Activated CD4-positive, alpha-beta T cell treated with anti-CD3 and anti-CD28 coated beads for 48 hours (primary cell): ENCODE measurements at places on chromosomes 5 and 9.

- no peak for DNase-seq
Measured at GRCh38 chr5:65861830-65862241, 64.5 kb upstream of the ERBIN start.

DNA sequence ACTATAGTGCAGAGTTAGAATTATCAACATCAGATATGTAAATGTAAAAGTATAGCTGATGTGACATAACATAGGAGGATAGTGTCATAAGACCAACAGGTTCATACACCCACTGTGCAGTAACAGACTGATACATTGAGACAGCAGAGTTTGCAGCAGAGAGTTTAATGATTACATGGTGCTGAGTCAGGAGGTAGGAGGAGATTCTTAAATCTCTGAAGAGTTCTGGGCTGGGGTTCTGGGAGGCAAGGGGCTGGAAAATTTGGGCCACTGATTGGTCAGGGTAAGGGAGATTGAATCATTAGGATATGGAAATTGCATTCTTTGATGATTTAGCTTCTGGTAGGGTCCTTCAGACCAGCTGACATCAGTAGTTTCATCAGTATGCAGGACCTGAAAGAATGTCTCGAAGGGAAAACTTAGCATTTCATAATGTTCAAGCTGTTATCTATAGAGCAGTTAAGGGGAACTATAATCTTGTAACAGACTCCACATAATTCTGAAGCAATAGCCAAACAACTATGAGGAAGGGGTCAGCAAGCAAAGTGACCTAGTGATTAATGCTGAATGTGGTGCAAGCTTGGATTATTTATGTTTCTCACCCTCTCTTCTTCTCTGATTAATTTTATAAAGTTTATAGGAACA is 35.6 kb downstream of the CCL28 start:
- DNase-seq: no peak

DNA sequence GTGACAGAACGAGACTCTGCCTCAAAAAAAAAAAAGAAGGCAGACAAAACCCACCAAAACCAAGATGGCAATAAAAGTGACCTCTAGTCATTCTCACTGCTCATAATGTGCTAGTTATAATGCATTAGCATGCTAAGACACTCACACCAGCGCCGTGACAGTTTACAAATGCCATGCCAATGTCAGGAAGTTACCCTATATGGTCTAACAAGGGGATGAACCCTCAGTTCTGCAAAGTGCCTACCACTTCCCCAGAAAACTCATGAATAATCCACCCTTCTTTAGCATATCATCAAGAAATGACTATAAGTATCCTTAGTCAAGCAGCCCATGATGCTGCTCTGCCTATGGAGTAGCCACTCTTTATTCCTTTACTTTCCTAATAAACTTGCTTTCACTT is 4.7 kb upstream of the BICD2 start:
- no peak for DNase-seq

DNA sequence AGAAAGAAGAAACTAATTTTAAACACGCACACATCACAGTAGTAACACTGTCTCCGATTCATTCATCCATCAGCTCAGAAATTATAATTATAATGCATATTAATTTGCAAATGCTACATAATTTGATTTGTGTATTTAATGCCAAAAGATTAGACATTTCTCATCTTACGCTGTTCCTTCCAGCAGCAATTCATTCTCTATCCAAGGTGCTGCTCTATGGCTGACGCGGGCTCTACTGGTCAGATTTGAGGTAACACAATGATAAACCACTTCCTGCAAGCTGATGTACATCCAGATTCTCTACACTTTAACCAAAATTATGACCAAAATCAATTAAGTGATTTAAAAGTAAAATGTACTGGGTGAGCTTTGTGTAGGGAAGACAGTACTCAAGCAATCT is 77.9 kb upstream of the ICE1 start:
- no peak for DNase-seq

DNA sequence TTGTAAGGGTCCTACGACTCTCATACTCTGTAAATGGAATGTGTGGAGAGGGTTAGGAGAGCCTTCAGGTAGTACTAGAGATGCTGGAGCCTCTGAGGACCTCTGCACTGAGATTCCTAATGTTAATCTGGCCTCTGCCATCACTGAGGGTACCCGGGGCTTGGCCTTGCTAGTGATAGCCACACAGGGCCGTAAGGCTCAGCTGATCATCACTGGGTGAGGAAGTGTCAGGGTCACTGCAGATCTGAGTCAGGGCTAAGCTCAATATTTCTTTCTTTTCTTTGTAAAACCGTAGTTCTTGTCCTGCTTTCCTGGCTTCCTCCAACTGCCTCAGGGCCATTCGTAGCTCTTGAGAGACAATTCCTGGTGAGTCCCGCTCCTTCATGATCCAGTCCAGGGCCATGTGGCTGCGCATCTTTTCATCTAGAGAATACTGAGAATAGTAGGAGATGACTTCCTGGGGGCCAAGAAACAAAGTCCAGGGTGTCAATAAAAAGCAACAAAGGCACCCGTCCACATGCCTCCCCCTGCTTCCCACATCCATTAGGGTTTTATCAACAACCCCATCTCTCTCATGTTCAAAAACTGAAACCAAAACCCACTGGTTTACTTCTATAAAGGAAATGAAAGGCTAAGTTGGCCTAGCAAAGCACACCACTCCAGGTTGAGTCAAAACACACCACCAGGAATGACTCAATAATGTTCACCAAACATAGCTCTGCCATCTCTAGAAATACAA is 47.7 kb downstream of the LIX1 start:
- DNase-seq: peak; percentile 41

DNA sequence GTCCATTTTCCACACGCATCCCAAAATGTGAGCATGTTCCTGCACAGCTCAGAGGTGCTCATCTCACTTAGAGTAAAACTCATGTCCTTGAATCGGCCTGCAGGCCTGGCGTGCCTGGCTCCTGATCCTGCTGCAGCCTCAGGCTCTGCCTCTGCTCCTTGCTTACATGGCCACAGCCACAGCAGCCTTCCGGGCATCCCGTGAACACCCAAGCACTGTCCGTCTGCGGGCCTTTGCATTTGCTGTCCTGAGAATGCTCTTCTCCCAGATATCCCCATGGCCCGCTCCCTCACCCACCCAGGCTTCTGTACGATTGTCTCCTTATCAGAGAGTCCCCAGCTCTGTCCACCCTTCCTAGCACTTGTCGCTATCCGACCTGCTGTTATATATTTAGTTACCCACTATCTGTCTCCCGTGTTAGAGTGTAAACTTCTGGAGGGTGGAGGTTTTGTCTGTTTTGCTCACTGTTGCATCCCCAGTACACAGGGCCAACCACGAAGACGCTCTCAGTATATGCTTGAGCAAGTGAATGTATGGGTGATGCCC is 21.9 kb downstream of the FGF18 start:
- no peak for DNase-seq

- DNase-seq: no peak
Measured at GRCh38 chr9:93194641-93195040, 10.7 kb downstream of the WNK2 start.

DNA sequence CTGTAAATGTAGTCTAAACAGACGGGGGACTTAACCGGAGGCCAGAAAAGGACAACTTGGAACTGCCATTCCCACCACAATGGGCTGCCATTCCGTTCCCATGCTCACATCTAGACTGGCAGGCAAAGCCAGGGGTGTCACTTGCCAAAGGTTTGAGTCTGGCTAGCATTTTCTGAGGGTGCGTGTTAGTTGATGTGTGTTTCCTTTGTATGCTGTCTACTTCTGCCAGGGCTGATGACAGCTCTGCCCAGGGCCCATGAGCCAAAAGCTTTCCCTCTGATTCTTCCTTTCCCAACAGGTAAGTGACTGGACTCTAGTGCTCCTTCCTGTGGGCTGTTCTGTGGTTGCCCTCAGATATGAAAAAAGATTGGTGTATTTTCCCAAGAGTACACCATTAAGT is 68.0 kb downstream of the ZNF608 start:
- no peak for DNase-seq

- DNase-seq: no peak
Measured at GRCh38 chr5:92969191-92969780, 611.7 kb downstream of the NR2F1-AS1 start.

- no peak for DNase-seq
Measured at GRCh38 chr9:69178583-69179011, 4.5 kb downstream of the TJP2 start.

GRCh38 chr5:11897781-11898180 is 6.5 kb downstream of the CTNND2 start:
- DNase-seq: no peak

DNA sequence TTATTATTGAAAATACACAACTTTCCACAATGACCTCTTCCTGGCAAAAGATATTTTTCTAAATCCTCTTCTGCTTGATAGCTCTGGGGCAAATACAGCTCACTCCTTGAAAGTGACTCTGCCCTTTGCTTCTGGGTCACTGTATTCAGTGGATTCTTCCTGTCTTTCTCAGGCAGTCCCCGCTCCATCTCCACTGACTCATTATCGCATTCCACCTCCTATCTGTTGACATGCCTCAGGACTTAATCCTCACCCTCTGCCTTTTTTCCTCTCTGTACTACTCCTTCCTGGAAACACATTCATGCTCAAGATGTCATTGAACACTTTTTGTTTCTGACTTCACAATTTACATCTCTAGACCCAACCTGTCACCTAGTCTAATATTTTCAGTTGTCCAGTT is 8.4 kb upstream of the RGS7BP start:
- DNase-seq: no peak
